T-cell (primary cell): ENCODE measurements at places on chromosomes 13 and 19. TPM values are rescaled to one million over a fixed set of nuclear protein-coding genes. Genes with fewer than 3 reads are reported as not detected.

DNA sequence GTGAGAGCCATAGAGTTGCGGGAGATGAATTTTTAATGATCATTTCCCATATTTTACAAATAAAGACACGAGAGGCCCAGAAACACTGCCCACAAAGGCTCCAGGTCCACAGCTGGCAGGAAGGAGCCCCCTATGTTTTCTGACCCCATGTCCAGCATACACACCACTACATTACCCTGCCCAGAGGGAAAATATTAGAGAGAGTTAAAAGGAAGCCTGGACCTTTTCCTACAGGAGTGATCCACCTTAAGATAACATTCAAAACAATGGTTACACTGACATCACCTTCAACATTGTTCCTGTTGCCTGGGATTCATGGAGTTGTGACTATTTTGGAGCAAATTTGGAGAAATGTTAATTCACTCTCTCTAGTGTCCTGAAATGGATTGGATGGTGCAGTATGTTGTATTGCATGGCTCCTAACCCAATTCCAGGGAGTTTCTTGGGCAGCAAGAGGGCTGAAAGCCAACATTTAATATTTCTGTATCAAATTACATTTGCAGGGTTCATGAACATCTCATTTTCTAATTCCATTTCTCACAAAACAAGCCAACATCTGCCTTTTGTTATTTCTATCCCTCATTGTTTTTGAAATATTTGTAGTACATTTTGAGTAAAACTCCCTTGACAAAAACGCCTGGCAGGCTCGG is 172.5 kb downstream of the DLEU7 start:
- DNase-seq = no peak
- H3K27ac ChIP-seq = no peak overlapping the region
- no peaks in the 10 kb centered on the region for H3K36me3 ChIP-seq
- H3K4me3 ChIP-seq = no peak overlapping the region
- H3K27me3 ChIP-seq = peaks cover 3% of the 10 kb centered on the region
- H3K4me1 ChIP-seq = no peaks in the 10 kb centered on the region

- no peak for DNase-seq
- no peak overlapping the region for H3K27ac ChIP-seq
- H3K27me3 ChIP-seq = peaks cover 62% of the 10 kb centered on the region
- H3K4me3 ChIP-seq = no peak overlapping the region
Observed at GRCh38 chr13:28530729-28531076, 35.8 kb upstream of the FLT1 start.

- no peak overlapping the region for H3K27ac ChIP-seq
- DNase-seq = no peak
- H3K4me3 ChIP-seq = no peak overlapping the region
- no peaks in the 10 kb centered on the region for H3K27me3 ChIP-seq
Observed at GRCh38 chr19:7132054-7132453, 62.6 kb downstream of the ZNF557 start.

PRTN3 gene
- total RNA-seq = 0.50 TPM
